Brain pericyte (primary cell): ENCODE measurements at places on chromosomes 1 and 21.

GRCh38 chr1:237681210-237681609 is 209.5 kb downstream of the ZP4 start:
- DNase-seq: no peak

DNA sequence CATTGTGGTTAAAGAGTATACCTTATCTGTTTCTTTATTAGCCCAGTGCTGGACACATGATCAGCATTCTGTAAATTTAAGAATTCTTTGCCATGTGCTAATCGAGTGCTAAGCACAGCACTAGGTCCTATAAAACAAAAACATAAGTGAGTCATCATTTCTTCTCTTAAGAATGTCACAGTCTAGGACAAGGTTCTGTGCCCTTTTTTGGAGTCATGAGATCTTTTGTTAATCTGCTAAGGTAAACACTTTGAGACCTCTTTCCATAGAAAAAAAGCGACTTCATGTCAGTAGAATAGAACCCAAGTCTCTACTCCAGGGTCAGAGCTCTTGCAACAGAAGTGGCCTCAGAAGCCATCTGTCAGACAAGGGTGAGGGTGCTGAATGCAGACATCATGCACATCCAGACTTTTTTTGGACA is 70.0 kb upstream of the NFIA start:
- DNase-seq: no peak

DNA sequence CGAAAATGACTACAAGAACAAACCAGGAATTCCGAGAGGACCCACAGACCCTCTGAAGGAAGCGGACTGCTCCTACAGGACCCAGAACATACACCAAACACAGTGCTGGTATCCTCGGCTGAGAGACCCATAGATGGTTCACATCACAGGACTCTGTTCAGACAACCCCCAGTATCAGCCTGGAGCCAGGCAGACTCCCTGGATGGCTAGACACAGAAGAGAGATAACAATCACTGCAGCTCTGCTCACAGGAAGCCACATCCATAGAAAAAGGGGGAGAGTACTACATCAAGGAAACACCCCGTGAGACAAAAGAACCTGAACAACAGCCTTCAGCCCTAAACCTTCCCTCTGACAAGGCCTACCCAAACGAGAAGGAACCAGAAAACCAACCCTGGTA is 434.0 kb upstream of the NR5A2 start:
- DNase-seq: no peak

DNA sequence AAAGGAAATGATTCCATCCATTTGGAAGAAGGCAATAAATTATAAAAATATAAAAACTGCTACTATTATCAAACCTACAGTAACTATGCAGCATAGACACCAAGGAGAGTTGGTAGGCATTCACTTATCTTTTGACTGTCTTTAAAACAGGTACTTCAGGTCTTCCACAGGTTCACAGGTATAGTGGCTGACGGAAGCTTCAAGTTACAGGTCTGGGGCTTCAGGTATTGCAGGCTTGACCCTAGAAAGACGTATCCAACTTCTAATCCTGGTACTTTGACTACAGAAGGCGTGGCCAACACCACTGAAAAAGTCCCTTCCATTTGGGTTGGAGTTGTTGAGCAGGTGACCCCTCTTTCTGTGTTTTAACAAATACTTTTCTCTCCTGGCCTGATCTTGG is 35.6 kb downstream of the YY1AP1 start:
- no peak for DNase-seq

DNA sequence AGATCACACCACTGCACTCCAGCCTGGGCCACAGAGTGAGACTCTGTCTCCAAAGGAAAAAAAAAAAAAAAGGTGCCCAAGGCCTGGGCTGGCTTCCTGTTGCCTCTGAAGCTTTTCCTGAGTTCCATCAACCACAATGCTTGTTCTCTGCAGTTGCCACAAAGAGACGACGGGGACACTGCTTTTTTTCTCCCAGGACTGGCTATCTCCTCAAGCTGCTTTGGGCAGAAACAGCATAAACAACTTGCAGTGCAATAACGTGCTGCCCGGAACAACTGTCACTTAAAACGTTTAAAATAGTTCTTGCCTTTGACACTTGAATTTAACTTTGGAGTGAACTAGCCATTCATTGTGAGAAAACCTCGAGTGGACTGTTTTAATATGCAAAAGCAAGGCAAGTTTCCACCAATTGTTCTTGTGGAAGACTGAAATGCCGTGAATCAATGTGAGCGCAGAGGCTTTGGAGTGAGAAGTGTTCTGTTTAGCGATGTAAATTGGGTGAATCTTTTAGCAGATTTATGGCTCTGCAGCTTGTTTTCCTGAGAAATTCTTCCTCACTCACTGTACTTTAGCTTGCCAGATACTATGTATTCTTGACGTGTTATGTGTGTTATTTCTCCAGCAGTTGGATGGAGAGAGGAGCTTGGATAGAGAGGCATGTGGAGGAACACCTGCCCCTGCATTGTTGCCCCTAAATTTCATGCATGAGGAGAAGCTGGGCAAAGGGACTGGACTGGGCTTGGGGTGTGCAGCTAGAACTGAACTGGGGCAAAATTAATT is 188.1 kb upstream of the KIAA0040 start:
- DNase-seq: no peak

GRCh38 chr1:16719571-16720350 is 20.6 kb upstream of the RNU1-4 start:
- DNase-seq: no peak

DNA sequence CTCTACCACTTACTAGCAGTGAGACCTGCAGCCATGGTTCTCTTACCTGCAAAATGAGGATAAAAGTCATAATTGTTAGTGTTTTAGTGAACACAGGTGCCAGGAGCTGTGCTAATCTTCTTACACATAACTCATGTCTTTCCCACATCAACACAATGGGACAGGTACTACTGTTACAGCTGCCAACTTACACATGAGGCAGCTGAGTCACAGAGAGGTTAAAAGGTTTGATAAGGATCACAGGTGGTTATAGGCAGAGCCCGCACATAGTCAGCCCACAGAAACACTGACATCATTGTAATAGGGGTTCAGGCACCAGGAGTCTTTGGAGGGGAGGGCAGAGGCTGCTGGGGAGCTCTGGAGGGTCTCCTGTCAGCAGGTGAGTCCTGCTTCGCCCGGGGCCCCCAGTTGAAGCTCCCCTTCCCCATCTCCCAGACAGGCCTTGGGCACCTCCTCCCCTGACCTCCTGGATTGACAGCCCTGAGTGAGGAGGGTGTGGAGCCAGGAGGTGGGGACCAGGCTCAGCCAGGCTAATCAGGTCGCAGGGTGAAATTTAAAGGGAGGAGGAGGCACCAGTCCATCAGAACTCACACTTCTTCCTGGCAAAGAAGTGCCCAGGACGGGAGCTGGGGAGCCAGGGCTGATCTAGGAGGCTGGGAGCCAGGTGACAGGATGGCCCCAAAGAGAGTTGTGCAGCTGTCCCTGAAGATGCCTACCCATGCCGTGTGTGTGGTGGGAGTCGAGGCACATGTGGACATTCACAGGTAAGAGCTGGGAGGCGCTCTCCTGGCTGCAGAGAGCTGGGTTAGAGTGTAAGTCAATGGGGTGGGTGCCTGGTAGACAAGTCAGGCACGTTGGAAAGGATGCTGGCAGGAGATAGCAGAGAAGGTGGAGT is at the start of gene PADI1:
Gene PADI1, plus strand, starts transcription at position 583 of the 895 bp plus-strand sequence. Its CDS starts 90 bp downstream, at position 673.
- DNase-seq: no peak

DNA sequence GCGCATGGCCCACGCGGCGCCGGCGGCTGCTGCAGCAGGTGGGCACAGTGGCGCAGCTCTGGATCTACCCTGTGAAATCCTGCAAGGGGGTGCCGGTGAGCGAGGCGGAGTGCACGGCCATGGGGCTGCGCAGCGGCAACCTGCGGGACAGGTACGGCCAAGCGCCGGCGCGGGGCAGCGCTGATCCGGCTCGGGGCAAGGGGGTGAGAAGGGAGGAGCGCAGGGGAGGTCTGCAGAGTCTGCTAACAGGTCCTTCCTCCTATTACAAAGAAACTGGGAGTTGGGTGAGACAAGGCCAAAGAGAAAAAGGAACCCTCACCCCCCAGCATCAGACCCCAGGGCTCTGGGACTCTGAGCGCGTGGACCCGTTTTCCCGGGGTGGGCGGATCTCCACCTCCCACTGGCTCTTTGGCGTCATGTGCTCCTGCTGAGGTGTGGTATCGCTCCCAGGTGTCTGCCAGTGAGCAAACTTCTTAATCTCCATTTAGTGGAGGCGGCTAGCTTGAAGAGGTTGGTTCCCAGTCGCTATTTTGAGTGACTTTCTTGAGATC is 431 bp downstream of the MTARC1 start:
- no peak for DNase-seq

DNA sequence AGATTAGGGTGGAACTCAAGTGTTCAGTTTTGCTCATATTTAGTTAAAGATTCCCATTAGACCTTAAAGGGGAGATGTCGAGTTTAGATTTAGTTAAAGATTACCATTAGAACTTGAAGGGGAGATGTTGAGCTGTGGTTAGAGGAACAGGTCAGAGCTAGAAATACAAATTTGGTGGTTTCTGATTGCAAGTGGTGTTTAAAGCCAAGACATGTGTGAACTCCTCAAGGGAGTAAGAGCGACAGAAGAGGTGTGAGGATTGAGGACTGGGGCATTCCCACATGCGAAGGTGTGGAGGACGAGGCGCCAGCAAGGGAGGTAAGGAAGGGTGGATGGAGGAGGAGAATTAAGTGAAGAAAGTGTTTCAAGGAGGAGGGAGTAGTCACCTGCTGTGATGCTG is 168.6 kb downstream of the IER5 start:
- DNase-seq: no peak

DNA sequence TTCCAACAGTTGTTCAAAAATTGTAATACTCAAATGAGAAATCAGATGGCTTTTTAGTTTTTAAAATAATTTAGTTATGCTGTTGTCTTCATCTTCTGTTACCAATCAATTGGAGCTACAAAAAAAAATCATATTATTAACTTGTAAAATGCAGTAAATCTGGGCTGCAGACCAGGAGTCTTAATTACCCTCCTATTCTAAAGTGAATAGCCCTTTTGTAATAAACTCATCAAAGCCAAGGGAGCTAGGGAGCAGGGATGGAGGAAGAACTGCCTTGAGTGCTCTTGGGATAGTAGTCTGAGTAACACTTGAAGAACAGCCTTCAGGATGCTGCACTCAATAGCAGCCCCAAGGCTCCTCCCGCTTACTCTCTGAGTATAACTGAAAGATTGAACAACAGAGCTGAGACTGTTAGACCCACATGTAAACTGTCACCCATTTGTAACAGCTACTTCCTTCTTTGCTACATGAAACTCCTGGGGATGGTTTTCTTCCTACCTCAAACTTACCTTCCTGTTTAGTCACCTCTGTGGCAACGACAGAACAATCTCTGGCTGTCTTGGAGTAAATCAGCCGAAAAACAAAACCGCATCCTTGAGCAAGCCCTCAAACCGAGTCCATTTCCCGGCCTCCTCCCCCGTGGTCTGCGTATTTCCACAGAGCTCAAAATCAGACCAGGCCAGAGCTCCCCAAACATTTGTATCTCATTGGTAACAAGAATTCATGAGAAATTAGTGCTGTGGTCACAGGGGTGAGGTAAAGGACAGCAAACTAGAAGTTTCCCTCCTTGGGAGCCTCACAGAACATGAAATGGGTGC is 55.9 kb downstream of the CD58 start:
- DNase-seq: no peak

GRCh38 chr1:228016181-228016510 is 9.3 kb downstream of the WNT3A start:
- DNase-seq: no peak

- no peak for DNase-seq
Measured at GRCh38 chr1:206940588-206940936, 5.7 kb downstream of the PIGR start.

DNA sequence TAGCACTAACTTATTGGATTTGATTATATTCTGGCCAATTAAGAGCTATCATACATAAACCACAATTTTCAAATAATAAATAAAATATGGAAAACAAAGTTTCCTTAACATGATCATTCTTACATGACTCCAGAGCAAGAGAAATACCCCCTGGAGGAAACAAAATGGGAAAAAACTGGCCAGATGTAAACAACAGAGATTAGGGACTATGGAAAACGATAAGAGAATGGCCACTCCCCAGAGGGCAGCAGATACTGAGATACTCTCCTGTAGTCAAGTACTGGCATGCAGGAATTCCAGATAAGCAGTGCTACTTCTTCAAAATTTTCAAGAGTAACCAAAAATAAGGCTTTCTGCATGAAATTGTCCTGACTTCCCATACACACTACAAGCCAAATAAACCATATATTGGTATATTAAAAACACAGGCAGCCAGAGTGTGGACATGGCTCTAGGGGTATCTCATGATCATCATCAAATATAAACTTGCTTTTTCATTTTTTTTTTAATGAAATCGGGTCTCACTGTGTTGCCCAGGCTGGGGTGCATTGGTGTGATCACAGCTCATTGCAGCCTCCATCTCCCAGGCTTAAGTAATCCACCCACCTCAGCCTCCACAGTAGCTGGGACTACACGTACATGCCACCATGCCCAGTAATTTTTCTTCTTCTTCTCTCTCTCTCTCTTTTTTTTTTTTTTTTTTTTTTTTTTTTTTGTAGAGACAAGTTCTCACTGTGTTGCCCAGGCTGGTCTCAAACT is 118.5 kb downstream of the EIF4G3 start:
- no peak for DNase-seq

DNA sequence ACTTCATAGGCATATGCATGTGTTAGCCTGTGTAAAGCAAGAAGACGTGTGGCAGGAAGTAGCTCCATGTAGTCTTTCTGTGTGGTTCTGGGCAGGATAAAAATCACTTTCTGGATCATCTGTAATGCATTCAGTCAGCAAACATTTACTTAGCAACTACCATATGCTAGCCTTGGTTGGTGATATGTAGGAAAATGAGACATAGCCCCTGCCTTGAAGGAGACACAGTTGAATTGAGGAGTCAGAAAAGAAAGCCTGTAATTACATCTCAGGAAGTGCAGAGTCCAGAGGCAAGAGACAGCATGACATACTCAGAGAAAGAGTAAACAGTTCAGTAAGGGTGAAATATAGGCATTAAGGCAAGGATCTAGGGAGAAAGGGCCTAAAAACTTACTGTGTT is 38.5 kb downstream of the DAB1 start:
- no peak for DNase-seq

- no peak for DNase-seq
Measured at GRCh38 chr1:36350659-36351226, 27.3 kb upstream of the EVA1B start.
